Epithelial cell of proximal tubule (primary cell): ENCODE measurements at places on chromosomes 6 and 20. TPM values are rescaled to one million over a fixed set of nuclear protein-coding genes. Genes with fewer than 3 reads are reported as not detected.
A peak's percentile ranks its signal among the peaks of the same experiment; 100 is the strongest.

YTHDF1 gene
- 20.4 and 30.5 TPM in 2 replicates for total RNA-seq

- no peak for DNase-seq
Measured at GRCh38 chr6:158399040-158399700, 86.9 kb downstream of the TULP4 start.

GRCh38 chr6:37536491-37537190 lies 36.9 kb upstream of the CCDC167 start:
- DNase-seq, result no peak

DNA sequence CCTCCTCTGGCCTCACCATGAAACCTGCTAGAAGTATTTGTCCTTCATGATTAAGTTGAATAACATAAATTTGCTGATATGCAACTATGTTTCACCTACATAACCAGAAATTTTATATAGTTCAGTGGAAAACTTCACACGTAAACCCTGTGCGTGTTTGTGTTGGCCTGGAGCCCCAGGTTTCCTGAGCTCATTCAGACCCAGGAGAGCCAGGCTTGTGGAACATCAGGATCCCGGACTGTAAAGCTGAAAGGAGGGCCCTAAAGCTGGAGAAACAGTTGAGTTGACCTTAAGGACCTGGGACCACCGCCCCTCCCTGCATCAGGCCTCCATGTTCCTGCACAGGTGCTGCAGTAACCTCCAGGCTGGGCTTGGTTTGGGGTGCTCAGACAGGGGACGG lies 3.1 kb upstream of the SPATS1 start:
- DNase-seq, result no peak

SGK2 gene
- total RNA-seq, result 5.9 and 9.8 TPM in 2 replicates

DNA sequence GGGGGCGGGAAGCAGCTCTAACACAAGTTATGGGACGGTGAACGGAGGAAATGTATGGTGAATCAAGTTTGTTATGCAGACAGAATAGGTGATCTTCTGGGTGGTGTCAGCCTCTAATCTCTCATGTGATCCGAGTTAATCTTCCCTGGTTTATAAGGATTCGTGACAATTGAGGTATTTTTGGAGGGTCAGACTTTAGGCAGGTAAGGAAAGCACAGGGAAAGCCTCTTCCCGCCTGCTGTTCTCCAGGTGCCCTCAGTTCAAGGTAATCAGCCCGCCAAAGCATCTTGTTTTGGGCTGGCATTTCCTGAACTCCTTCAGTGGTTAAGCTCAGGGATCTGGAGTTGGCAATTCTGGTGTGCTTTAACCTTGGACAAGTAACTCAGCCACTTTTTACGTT lies 1.2 kb downstream of the CSTF1 start:
- no peak for DNase-seq

DNA sequence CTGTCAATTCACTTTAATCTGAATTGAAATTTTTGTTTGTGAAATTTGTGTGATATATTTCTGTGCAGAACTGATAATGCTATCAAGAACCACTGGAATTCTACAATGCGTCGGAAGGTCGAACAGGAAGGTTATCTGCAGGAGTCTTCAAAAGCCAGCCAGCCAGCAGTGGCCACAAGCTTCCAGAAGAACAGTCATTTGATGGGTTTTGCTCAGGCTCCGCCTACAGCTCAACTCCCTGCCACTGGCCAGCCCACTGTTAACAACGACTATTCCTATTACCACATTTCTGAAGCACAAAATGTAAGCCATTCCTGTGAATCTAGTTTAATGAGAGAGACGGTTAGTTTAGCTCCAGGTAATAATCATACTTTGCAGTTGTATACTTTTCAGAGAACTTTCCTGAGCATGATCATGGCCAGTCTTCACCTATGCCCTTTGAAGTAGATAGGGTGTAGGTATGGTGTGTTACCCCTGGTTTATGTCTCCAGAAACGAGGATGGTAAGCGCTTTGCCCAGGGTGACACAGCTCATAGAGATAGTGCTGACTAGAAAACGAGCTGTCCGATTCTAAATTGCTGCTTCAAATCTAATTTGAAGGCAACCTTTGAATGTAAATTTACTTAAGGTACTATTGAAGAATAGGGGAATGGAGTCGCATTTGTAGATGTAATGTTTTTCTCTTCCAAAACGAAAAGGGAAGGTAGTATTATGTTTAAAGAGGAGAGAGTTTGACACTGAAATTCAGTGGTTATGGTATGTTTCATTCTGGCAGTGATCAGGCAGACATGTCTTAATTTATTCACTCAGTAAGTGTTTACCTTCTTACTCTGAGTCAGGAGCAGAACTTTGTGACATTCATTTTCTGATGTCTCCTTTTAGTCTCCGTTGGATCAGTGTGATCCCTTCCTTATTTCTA lies 11.4 kb downstream of the MYB start:
- DNase-seq, result no peak

- no peak for DNase-seq
Measured at GRCh38 chr6:22108199-22108598, 188.6 kb downstream of the PRL start.

GJA10 gene
- total RNA-seq, result not detected in 2 replicates

HLA-DRB5 gene
- total RNA-seq, result not detected in 2 replicates

SNRNP48 gene
- total RNA-seq, result 8.6 and 9.1 TPM in 2 replicates

DNA sequence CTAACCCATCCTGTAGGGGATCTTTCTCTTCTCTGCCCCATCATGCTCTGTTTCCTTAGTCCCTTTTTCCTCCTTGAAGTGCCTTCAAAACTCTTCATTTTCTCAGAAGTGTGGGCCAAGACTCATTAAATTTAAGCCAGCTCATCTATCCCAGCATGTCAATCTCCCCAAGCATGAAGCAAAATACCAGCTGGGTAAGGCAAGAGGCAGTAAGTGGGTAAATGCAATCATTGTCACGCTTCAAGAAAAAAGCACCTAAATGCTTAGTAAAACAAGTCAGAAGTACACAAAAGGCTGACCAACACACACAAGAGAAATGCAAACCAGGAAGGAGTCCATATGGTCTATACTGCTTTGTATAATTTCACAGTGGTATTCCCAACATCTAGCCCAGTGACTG lies 61.5 kb downstream of the COL12A1 start:
- peak; percentile 68 for DNase-seq

CRISP3 gene
- total RNA-seq, result not detected in 2 replicates

GRCh38 chr6:137217801-137218472 lies 1.2 kb downstream of the IFNGR1 start:
- DNase-seq, result no peak

PTGIS gene
- total RNA-seq, result not detected in 2 replicates

DNA sequence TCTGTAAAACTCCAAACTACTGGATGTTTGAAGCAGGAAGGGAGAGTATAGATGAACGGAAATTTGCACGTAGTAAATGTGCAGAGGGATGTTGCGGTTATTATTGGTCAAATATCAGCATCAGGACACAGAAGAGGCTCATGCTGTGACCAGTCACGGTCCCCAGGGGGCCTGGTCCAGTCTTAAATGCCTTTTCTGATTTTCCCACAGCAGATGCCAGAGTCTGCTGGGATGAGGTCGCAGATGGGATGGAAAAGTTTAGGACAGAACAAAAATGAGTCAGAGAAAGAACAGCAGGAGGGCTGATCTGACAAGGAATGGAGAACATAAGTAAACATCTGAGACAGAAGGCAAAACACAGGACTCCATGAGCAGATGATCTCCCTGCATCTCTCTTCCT lies 11.7 kb upstream of the SIRPG start:
- DNase-seq, result no peak

DNA sequence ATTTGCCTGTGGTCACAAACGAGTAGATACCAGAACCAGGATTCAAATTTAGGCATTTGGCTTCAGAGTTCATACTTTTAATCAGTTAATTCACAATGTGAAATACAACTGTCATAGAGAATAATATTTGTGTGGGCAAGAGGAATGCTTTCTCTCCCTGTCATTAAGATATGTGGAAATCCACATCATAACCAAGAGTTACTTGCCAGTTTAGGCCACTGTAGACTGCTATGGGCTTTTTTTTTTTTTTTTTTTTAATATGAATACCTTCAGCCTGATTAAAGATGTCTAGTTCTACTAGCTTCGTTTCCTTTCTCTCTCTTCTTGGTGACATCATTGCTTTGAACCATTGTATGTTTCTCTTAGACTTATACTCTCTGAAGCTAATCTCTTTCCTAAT lies 244.9 kb downstream of the ZFAND3 start:
- no peak for DNase-seq

GRCh38 chr6:127971945-127972391 lies 71.1 kb upstream of the THEMIS start:
- no peak for DNase-seq

- DNase-seq, result no peak
Measured at GRCh38 chr6:170202416-170203135, 88.3 kb downstream of the DLL1 start.

TRIM15 gene
- not detected in 2 replicates for total RNA-seq

DNA sequence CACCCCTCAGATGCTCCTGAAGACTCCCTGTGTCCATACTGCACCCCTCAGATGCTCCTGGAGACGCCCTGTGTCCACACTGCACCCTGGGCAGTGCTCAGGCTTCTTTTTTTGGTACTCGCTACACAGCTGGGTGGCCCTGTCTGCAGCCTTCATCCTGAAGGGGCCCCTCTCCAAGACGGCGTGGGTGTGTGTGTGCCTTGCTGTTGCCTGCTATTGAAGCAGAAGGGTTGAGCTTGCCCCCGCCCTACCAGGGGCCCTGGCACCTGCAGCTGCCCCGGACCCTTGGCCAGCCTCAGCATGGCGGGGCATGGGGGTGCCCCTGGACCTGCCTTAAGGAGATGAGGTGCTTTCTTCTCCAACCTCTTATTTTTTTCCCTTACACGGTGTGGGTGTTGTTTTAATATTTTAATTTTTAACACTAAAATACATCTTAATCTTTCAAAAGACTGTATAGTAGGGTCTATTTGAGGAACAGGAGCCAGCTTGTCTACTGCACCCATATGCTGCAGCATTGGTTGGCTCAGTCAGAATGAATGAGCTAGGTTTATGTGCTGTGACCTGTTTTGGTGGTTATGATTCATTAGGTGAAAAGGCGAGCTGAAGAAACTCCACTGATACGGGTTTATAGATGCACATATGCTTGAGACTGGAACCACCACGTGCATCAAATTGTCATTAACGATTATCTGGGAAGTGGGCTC lies 135.9 kb downstream of the AGPAT4 start:
- no peak for DNase-seq

MROH8 gene
- total RNA-seq, result 0.43 and 1.2 TPM in 2 replicates

GRCh38 chr20:4809707-4810106 lies 88.0 kb downstream of the PRND start:
- DNase-seq, result no peak

GRCh38 chr6:97123652-97124051 lies 159.4 kb downstream of the MMS22L start:
- DNase-seq, result no peak

MUC22 gene
- 0.06 TPM in 1 of 2 replicates, not detected in the other for total RNA-seq

DNA sequence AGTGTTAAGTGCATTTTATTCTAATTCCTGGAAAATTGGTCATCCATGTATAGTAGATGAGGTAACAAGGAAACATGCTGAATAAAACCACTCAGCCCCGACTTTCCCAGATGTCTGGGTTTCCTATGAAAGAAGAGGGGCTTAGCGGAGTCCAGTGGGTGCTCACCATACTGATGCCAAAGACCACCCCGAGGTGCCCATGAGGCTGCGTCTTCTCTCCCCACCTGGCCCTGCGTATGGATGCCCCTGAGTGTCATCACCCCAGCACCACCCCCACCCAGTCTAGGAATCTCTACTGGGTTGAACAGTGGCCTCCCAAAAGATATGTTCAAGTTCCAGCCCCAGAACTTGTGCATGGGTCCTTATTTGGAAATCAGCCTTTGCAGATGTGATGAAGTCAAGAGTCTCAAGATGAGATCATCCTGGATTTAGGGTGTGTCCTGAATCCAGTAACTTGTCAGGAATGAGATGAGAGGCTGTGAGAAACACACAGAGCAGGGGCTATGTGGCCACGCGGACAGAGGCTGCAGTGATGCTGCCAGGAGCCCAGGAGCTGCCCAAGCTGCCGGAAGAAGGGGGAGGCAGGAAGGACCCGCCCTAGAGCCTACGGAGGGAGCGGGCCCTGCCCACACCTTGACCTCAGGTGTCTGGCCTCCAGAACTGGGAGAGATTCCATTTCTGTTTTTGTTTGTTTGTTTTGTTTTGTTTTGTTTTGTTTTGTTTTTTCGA lies 124.6 kb upstream of the CDH4 start:
- DNase-seq, result no peak

DNA sequence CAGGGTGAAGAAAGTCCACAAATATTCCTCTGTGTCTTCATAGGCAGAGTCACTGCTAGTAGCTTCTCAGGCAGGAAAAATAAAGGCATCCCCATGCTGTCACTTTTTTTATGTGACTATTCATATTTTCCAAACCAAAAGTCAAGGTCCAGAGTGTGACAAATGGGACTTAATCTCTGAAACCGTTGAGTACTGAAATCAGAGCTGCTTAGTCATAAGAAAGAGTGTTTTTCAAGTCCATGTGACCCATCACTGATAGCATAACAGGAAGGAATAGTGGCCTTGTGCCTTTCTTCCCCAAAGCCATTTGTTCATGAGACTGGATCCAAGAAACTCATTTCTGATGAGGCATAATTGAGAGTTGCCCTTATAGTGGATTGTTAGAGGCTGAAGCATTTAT lies 210.3 kb upstream of the TSHZ2 start:
- no peak for DNase-seq

DNA sequence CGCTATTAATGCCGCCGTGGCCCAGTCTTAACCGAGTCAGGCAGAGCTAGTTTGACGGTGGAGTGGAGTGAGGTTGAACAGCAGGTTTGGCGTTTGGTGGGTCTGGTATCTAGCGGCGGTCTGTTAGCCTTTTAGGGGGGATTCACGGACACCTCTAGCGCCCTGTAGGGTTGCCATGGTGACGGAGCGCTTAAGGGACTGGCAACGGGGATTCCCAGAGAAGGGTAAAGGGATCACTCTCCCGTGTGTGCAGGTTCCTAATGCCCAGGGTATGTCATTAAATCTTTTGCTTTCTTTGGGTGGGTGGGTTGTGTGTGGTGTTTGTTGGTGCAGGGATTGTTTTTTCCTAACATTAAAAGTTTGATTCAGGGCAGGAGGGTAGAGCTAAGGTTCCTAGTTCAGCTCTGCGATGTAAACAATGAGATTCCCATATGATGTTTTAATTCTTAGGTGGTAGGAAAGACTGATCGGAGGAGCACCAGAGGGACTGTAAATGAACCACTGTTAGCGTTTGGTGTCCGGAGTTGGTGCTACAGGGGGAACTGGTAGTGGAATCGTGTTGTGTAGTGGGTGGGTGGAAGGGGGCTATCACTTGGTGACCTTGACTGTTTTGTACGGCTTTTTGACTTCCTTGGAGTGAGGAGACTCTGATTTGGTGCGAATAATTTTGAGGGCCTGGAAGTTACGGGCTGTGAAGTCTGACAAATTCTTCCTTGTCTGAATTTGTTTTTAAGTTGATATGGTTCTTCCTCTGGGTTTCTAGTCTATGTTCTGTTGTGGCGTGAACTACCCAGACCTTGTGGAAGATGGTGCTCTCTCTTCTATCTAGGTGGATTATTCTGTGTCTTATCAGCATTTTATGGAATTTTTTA lies 5.0 kb downstream of the BRD2 start:
- no peak for DNase-seq

DNA sequence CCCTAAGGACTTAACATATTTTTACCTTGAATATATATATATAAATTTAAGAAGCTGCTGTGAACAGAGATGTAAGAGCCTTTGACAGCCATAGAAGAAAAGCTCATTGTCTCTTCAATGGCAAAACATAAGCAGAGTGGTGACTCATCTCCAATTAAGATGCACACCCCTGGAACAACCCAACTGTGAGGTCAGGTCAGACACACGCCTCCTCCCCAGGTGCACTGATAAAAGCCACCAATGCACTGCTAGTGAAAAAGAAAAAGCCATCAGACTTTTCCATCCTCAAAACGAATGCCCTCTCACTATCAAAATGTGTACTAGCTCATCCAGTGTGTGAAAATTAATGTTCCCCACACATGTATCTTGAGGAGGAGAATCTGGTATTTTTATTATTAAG lies 100.1 kb downstream of the SMLR1 start:
- no peak for DNase-seq

- no peak for DNase-seq
Measured at GRCh38 chr6:20412682-20413073, 11.0 kb downstream of the E2F3 start.
